CD4-positive, alpha-beta T cell treated with Interleukin-15 for 4 hours (primary cell): ENCODE measurements at places on chromosomes 1 and 21.

DNA sequence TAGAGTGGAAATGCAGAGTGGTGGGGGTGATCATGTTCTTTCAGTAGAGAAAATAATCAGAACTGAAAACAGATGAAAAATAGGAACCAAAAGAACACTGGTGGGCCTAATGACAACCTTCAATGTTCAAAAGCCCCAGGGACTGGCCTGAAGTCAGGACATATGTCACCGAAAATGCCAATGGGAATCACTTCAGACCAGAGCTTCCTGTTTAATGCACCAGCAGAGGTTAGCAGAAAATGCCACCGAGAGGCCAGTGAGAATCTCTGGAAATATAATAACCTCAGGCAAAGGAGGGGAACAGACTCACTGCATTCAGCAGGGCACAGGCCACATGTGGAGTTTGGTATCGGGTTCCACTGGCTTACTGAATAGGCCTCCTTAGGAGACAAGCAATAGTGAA, 15.9 kb upstream of the CD58 start:
- DNase-seq = no peak

DNA sequence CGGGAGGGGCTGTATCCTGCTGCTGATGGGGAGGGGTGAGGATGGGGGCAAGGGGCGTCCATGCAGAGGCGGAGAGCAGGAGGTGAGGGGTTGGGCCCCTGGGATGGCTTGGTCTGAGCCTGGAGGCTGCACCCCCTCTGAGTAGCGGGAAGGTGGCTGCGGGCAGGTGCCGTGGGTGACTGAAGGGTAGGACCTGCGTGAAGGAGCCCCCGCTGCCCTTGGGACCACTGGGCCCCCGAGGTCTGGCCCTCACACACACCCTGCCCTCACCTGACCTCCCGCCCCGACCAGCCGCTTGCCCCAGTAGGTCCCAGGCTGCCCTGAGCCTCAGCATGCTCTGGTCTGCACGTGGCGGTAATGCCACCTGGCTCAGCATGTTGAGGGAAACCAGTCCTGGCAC, 12.8 kb upstream of the SKI start:
- no peak for DNase-seq

DNA sequence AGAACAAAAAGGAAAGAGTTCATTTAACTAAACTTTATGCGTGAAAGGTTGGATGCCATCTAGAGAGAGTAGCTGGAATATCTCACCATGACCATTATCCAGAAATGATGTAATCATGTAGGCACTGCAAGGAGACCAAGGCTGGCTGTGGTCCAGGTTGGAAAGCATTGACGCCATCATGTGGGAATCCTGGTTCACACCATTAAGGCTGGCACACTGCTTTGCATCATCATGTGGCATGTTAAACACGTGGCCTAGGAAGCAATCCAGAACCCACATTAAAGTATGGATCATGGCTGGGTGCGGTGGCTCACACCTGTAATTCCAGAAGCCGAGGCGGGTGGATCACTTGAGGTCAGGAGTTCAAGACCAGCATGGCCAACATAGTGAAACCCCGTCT, 4.3 kb downstream of the ADAMTS1 start:
- no peak for DNase-seq

GRCh38 chr1:177645491-177646190, 324.2 kb downstream of the SEC16B start:
- no peak for DNase-seq

GRCh38 chr1:36920371-36920770, 113.9 kb downstream of the GRIK3 start:
- no peak for DNase-seq

DNA sequence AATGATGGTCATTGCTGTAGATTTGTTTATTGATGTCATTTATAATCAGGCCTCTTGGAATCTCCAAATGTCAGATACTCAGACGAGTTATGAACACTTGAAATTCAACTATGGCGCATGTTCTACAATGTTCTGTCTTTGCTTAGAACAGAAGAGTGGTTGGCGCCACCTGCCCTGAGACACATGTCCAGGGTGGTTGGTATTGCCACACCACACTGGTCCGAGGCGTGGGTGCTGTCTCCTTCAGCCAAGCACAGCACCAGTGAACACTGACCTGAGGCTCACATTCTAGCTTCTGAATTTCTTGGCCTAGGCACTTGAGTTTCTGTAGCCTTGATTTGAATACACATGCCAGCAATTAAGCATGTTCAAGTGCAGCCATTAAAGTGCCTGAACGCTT, 10.1 kb upstream of the BMP8A start:
- no peak for DNase-seq

- no peak for DNase-seq
Observed at GRCh38 chr21:18744840-18745239, 341.3 kb upstream of the TMPRSS15 start.

- DNase-seq = no peak
Observed at GRCh38 chr21:45176141-45176540, 101.8 kb downstream of the ADARB1 start.

- DNase-seq = no peak
Observed at GRCh38 chr1:104235141-104235540, 485.4 kb downstream of the AMY1C start.

DNA sequence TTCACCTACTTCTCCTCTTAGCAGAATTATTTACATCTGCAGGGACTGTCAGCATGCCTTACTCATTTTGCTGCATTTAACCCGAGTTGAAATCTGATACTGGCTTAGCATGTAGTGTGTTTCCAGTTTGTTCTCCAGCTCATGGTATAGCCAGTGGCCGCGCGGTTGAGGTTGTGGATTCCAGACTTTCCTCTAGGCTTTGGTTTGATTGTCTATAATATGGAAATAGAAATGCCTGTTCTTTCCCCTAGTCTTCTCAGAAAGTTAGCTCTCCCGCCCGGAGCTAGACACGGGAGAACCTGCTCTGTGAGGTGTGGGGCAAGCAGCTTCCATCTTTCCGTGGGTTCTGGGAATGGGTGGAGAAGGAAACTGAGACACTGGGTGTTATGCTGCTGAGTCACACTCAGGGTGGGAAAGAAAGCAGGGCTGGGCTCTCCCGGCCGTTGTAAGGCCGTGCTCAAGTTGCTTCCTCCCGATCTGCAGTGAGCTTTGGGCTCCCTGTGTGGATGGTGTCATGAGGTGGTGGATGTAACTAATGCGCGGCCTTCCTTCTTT, 206.8 kb upstream of the TMEM51 start:
- no peak for DNase-seq

- no peak for DNase-seq
Observed at GRCh38 chr21:34715518-34715917, 46.7 kb downstream of the CLIC6 start.

- DNase-seq = no peak
Observed at GRCh38 chr1:67951014-67951413, 99.4 kb downstream of the DIRAS3 start.

DNA sequence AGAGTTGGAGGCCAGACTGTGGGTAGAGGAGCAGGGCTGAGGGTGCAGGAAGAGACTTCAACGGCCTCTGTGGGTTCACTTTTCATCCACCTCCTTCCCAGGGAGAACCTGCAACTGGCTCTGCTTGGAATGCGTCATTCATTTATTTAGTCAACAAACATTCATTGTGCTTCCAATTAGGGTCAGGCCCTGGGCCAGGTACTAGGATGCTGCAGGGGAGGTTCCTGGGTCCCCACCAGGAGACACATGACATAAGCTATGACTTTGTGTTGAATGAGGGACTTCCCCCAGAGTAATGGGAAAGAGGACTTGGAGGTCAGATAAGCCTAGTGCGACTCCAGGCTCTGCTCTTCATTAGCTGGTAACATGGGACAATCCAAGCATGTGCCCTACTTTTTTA, 46.3 kb upstream of the RPL11 start:
- no peak for DNase-seq

DNA sequence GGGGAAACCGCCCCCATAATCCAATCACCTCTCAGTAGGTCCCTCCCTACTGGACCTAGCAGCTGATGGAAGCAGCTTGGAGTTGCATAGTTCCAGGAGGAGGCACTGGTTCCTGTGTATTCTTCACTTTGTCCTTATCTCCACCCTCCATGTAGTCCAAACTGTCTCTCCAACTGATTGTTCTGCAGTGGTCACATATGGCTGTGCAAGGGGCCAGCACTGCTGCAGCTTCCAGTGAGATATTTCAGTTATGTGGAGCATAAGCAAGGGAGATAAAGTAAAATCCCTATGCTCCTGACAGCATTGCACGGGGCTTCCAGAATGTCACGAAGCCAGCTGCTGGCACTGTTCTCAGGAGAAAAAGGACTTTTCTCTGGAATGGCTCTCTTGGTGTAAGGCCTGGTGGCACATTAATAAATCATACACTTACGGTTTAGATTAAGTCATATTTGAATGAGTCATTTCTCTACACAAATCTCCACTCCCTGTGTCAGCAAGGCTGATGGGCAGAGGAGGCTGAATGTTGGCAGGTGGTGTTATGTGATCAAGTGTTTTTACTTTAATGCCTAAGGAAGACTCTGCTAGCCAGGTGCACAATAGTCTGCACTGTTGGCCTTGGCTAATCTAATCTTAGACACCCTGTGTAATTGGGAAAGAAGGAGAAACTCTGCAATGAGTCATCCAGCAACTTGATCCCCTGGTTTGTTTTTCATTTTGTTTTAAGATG, 93.4 kb downstream of the KCNK1 start:
- no peak for DNase-seq

DNA sequence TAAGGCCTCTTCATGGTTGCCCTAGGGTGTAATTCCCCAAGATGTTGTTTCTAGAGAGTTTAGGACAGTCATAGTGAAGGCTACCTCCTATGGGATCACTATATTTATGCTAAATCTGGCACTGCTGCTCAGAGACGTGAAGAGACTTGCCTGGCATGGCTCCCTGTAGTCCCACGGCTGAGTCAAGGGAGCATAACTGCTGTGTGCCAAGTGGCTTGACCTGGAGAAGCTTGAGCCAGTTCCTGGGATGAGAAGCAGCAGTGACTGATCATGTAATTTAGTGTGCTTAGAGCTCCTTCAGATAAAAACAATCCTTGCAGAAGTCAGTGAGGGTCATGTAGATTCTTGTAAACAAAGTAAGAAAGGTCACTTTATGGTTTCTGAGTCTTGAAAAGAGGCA, 68.9 kb upstream of the TSPAN2 start:
- no peak for DNase-seq

DNA sequence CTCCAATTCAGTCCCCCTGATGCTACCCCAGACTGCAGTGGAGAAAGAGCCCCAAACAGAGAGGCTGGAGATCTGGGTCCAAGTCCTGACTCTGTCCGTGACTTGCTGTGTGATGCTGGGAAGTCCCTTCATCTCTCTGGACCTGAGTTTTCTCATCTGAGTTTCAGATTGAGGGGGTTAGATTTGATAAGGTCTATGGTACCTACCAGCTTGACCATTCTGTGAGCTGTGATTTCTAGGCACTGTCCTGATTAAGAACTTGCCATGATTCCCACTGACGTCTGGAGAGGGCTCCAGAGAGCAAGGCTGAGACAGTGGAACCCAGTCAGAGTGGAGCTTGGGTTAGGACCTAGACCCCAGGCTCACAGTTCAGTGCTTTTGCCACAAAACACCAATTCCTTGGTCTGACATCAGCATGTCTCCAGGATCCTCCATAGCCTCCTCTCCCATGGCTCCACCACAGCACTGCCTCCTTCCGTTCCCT, 43.8 kb upstream of the DMBX1 start:
- no peak for DNase-seq

GRCh38 chr1:183954496-183954895, 83.0 kb downstream of the COLGALT2 start:
- DNase-seq = no peak

- DNase-seq = no peak
Observed at GRCh38 chr1:52970149-52970548, 43.1 kb downstream of the SCP2 start.

GRCh38 chr1:1347026-1347595, 2.1 kb downstream of the DVL1 start:
- DNase-seq = no peak
